LHCN-M2 (cell line): ENCODE measurements at places on chromosomes 12 and 14. TPM values are rescaled to one million over a fixed set of nuclear protein-coding genes. Genes with fewer than 3 reads are reported as not detected.

DNA sequence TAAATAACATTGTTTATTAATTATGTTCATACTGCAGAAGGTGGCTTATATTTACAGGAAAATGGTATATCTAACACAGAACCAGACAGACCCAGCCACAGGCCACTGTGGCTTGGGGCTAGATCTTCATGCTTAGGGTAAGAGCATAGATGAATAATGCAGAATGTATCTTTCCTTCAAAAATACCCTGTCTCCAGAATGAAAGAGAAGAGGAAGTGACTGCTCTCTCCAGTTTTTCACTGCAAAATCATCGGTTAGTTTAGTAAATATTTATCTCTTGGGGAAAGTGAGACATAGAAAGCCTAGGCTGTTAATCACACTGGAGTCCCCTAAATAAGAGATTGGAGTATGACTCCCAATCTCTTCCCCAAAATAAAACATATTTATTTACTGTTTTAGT is 453.7 kb downstream of the NAV3 start:
- no peak for DNase-seq

- no peak for DNase-seq
Measured at GRCh38 chr12:3545121-3545796, 54.3 kb downstream of the PRMT8 start.

- no peak for DNase-seq
Measured at GRCh38 chr14:91062600-91062999, 2.2 kb upstream of the RPS6KA5 start.

- peak; percentile 75 for DNase-seq
Measured at GRCh38 chr14:32252030-32252670, 49.1 kb upstream of the RNU6-8 start.

GRCh38 chr14:88089445-88089844 is 84.5 kb downstream of the GPR65 start:
- DNase-seq, result no peak

TAS2R13 gene
- total RNA-seq, result 0.06 and 0.63 TPM in 2 replicates
